ENCODE measurements at places on chromosomes 6 and 20.

DNA sequence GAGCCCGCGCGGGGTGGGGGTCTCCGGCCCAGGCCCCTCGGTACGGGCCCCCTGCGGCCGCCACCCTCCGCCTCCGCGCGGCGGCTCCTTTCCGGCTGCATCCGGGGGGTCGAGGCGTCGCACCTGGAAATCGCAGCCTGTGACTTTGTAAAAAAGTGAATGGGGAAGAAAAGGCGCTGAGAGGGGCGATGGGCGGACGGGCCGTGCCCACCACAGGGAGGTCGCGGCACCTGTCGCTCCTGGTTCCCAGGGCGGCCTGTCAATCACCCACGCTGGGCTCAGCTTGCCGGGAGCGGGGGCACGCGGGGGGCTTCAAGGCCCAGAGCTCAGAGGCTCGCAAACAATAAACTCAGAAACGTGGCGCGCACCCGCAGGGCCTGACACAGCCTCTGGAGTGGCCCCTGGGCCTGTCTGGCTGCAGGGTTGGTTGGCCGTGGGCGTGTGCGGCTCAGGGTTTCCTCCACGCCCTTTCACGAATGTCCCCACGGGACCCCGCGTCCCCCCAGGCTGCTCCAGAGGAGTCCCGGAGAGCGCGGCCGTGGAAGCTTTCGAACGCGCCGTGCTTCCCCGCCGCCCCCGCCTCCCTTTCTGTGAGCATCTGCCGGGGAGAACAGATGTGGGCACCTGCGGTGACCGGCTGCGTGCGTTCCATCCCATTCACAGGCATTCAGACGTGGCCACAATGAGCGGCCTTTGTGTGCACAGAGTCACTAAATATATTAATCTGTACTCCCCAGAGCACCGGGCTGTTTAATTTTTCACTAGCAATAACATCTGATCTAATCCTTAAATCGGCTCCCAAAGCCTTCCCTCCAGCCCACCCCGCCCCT is 6.1 kb upstream of the DLL1 start:
- DNase-seq, result no peak

GRCh38 chr6:17120019-17120418 is 18.2 kb downstream of the STMND1 start:
- DNase-seq, result no peak

- no peak for DNase-seq
Observed at GRCh38 chr6:144232832-144233230, 52.3 kb upstream of the UTRN start.

DNA sequence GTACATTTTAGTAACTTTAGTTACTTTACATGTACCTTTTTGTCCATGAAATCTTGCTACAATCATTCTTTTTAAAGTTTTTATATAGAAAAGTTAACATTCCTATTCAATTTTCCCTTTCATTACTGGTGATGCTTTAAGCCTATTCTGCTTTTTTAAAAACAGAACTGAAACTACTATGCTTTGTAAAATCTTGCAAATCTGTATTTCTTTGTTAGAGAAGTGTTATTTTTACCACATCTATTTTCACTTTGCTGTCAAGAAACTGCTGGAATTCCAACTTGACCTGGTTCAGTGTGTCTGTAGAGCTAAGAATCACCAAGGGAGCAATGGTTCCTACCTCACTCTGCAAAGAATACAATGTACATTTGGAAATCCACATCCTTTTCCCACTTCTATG is 21.8 kb upstream of the SAMD5 start:
- no peak for DNase-seq

DNA sequence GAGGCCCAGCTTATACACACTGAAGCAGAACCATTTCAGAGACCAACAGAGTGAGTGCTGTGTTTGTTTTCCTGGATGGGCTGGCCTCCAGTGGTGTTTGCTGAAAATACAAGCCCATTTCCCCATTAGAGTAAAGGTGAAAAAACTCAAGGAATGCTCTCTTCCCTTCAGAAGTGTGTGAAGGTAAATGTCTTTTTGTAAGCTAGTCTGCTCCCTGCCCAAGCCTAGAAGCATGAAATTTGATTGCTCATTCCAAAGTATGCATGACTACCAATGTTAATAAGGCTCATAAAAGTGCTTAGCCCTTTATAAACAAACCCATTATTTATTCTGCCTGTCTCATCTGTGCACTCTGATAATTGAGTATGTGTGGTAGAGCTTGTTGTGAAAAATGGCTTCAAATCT is 59.1 kb downstream of the ADGRF1 start:
- DNase-seq, result no peak

Data from stimulated activated naive B cell treated with anti-CD40 and anti-IgM and Interleukin-4, amounts not matched to agents 10 μg/mL and 1 μg/mL and 100 μg/mL, for 72 hours (primary cell).